ENCODE measurements at places on chromosomes 11 and 22. TPM values are rescaled to one million over a fixed set of nuclear protein-coding genes. Genes with fewer than 3 reads are reported as not detected.

Gene ANO1
- polyA plus RNA-seq, result 2.1 TPM

DNA sequence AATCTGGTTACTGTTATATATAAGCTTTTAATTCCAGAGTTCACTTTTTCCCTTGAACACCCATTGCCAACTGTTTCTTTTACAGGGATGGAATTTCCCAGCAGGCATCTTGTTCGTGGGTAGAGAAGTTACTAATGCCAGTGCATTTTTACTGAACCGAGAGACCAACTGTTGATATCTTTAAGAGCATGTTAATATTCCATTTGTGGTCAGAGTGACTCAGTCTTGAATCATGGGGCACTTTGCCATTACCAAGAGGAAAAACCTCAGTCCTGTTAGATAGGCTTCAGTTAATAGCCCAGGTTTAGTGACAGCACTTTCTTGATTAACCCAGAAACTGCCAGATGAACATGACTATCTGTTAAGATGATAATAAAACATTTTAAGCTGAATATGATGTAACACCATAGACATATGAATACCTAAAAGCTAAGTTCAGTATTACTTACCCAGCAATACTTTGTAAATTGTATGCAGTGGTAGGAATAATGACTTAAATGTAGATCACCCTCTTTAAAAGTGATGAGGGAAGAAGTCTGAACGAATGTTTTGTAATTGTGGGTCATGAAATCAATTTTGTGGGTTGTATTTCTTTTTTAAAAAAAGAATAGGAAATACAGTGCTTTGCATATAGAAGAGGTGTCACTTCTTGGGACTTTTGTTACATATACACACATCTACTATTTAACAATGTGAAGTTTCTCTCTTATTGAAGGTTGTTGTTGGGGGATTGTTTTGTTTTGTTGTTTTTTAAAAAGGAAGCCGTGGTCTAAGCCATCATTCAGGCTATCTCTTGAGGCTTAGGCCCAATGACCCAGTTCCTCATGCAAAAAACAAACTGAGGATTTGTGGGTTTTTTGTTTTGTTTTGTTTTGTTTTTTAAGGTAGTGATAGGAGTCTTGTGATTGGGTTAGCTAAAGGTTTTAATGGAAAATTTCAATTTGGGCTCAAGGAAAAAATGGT lies 79.2 kb upstream of the GRIK4 start:
- no peak for DNase-seq

Gene STK33
- 11.9 TPM for polyA plus RNA-seq

Gene PHOX2A
- polyA plus RNA-seq, result not detected

DNA sequence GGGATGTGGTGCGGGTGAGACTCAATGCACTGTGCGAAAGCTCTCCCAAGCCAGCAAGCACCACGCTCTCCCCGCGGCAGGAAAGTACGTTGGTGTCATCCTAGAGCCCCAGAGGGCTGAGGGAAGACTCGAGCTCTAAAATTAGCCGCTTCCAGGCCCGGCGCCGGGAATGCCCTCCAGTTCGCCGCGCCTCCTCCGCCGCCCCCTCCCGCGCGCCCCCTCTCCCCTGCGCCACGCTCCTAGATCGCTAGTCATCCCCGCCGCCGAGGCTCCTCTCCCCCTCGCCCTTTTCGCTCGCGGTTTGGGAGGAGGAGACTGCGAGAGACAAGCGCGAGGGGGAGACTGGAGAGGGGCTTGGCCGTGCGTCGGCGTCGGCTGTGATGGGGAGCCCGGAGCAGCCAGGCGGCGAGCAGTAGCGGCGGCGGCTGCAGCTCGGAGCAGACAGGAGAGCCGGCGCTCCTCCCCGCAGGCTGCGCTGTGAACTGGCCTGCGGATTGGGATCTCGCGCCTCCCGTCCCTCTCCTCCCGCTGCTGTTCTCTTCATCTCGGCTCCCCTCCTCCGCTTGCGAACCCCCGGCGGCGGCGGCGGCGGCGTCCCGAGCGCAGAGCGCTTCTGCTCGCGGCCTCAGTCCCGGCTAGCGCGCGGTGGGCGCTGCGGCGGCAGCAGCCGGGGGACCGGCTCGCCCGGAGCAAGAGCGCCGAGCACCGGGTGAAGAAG lies at the start of gene FAT3:
FAT3 (plus strand) TSS at position 412 of the 718 bp plus-strand sequence. CDS start 127,295 bp downstream, outside the sequence.
- peak; percentile 6 for DNase-seq

Gene C11orf86
- not detected for polyA plus RNA-seq

DNA sequence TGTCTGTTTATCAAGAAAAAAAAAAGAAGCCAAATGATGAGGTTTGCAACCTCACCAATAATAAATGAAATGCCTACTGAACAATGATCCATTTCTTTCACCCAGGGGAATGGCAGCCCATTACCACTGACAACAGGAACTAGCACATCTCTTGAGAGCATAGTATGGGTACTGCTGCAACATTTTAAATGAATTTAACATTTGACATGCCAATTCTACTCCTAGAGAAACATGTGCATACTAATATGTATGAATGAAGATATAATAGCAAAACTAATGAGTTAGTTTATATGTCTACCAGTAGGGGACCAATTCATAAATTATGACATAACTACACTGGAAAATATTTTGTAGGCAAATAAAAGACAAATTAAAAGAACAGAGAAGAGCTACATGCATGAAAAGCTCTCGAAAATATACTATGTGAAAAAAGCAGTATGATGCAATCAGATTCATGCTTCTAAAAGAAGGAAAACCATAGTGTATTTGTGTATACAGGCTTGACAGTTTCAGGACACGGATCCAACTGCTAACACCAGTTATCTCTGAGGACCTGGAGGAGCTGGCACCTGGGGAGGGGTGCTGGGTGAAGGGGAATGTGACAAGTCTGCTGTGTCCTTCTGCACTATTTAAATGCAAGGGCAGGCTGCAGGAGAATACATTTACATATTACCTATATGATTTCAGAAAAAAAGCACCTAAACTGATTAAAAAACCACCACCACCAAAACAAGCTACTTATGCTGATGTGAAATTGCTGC lies 6.9 kb downstream of the SMCO4 start:
- DNase-seq, result no peak

DNA sequence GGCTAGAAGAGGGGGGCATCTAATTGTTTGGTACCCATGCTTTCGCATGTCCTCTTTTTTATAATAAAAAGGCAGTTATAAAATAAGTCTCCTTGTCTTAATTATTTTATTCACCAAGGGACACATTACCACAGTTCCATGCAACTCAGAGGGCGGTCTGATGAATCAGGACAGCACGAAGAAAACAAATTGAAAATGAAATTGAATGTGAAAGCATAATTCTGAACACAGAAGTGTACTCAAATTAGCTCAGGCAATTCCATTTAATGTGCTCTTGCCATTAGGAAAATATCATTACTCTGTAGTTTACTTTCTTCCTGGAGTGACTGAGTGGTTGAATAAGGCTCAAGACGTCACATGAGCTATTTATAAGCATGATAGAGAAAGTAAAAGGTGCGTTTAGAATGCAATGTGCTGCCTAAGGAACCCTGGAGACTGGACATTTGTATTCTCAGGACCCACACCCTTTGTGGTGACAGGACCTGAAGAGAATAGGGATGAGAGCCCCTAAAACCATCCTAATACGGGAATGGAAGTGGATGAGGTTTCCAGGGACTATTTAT lies 59.6 kb downstream of the MTNR1B start:
- DNase-seq, result no peak

GRCh38 chr11:68976563-68976962 lies 4.2 kb downstream of the MRGPRD start:
- DNase-seq, result no peak

GRCh38 chr11:134338654-134339053 lies 6.9 kb downstream of the GLB1L2 start:
- DNase-seq, result no peak

Gene TMEM126A
- 31.5 TPM for polyA plus RNA-seq

DNA sequence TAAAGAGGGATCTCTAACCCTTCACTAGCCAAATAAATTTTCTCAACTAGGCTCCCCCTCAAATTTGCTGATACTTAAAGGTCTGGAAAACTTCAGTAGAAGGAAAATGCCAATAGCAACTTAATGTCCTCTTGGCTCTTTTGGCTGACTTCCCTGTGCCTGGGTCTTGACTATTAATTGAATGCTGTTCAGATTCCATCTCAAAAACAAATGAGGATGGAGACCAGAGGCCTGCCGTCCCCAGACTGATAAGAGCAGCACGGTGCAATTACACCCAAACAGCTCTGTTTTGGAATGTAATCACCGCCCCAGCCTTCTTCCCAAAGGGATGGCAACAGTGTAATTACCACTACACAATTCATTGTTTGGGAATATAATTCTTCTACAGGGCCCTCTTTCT lies 89.3 kb upstream of the CHRM4 start:
- DNase-seq, result no peak

Gene CHST1
- 7.6 TPM for polyA plus RNA-seq

GRCh38 chr11:94129512-94130297 lies 1.1 kb downstream of the PANX1 start:
- DNase-seq, result no peak

Gene PDGFD
- 42.8 TPM for polyA plus RNA-seq

DNA sequence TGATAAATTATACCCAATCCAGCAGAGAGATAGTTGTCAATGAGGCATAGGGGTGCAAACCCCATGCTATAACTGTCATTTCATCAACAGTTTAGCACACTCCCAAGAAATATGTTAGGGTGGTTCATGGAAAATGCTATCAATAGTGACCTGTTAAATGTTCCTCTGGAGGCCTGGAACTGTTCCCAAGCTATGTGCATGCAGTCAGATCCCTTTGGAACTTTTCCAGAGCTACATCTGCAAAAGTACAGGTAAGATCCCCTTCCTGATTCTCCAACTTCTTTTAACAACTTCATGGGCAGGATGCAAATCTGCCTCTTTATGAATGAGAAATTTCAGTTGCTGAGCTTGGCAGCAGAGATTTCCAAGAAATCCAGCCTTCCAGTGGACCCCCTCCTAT lies 27.2 kb downstream of the ABTB2 start:
- DNase-seq, result no peak

Gene KCNJ1
- polyA plus RNA-seq, result not detected

DNA sequence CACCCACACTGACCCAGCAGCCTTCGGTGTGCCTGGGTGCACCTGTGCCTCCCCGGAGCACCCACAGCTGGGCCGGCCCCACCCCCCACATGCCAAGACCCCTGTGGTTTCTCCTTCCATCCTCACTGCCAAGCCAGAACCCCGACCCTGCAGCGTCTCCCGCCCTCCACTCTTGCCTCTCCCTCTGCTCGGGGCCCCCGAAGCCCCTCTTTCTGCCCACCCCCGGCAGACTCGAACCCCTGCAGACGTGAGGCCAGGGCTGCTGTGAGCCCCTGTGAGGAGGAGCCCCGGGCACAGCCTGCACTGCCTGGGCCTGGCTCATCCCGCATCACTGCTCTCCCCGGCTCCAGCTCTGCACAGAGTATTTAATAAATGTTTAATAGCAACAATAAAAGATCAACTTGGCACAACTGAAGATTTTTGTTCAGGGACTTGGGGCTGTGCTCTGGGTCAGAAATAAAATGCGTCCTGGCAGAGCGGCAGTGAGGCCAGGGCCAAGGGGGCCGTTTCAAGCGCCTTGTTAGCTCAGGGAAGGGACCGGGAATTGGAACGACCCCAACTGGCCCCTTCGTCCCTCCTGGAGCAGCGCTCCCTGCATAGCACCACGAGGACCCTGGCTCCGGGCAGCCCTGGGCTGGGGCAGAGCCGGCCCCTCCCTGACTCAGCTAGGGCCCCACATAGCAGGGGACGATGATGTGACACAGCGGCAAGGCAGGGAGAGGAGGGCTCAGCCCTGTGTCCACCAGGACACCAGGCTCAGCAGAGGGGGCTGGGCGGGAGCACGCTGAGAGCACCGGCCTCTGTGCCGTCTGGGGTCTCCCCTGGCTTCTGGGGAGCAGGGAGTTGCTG lies 520.8 kb downstream of the BRD1 start:
- DNase-seq, result no peak

DNA sequence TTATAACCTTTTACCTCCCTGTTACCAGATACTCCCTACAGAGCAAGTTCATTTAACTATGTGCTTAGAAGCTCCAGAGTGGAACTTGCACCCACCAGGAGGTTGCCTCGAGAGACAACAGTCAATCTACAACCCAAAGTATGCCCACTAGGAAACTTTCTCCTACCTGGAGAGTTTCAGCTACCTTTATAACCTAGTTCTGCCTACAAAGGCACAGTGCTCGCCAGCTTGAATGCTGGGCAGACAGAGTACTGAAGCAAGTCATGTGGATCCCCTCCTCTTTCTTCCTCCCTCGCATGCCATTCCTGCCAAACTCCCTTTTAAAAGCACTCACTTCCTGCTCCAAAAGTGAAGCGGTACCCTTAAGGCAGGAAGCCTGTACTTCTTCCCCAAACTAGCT lies 258.9 kb downstream of the SWAP70 start:
- DNase-seq, result no peak

- DNase-seq, result no peak
Observed at GRCh38 chr11:72681226-72682153, 7.3 kb upstream of the PDE2A start.

GRCh38 chr22:22397875-22398524 lies 110.5 kb downstream of the ZNF280B start:
- no peak for DNase-seq

- no peak for DNase-seq
Observed at GRCh38 chr22:36965696-36966095, 52.3 kb downstream of the CSF2RB start.

Gene BRSK2
- 0.22 TPM for polyA plus RNA-seq

GRCh38 chr22:32311551-32312071 lies 46.1 kb upstream of the RFPL3 start:
- no peak for DNase-seq

DNA sequence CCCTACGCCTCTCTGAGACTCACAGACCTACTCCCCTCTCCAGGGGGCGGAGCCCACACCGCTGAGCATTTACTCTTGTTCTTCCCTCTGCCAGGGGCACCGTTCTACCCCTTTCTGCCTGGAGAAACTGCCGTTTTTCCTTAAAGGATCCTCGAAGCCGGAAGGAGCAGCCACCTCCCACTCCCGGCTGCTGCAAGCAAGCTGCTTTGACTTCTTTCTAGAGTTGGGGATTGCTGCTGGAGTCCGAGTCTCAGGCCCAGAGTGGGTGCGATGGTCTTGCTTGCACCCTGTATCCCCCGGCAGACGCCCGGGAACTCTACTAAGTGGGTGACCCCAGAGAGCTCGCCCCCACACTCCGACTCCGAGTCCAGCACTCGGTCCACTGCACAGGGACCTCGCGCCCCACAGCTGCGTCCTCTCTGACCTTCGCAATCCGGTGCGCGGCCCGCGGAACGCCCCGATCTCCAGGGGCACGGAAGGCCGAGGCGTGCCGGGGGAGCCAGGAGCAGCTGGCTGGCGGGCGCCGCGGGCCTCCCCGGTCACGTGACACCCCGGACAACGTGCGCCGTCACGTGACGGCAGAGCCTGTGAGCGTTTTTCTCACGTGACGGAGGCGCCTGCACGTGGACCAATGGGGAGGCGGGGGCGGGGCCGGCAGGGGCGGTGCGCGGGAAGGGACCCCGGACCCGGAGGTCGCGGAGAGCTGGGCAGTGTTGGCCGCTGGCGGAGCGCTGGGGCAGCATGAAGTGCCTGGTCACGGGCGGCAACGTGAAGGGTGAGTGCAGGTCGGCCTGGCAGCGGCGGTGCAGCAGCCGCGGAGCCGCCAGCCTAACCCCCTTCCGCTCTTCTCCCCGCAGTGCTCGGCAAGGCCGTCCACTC lies at the start of gene RAD9A:
RAD9A (plus strand) TSS at position 683 of the 879 bp plus-strand sequence; CDS start at position 742, 59 bp downstream.
- DNase-seq, result peak; percentile 96
